ENCODE measurements at places on chromosomes 1 and 21.

DNA sequence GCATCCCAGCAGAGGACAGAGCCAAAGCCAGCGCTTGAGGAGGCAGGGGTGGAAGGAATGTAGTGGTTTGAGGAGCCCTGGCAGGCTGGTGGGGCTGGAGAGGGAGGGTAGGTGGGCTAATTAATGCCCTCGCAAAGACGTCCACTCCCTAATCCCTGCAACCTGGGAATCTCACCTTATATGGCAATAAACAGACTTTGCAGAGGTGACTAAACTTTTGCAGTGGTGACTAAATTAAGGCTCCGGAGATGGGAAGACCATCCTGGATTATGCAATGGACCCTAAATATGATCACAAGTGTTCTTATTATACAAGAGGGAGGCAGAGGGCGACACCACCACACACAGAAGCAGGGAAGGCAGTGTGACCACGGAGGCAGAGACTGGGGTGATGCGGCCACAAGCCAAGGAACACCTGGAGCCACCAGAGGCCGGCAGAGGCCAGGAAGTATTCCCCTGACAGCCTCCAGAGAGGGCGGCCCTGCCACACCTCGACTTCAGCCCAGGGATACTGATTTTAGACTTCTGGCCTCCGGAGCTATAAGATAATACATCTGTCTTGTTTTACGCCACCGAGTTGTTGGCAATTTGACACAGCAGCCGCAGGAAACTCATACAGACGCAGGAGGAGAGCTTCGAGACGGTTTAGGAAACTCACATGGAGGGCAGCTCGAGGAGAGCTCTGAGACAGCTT, 23.1 kb upstream of the NPPB start:
- DNase-seq, result no peak

- no peak for DNase-seq
Measured at GRCh38 chr1:97640677-97641076, 280.2 kb downstream of the DPYD start.

- DNase-seq, result no peak
Measured at GRCh38 chr21:42630626-42631025, 22.8 kb upstream of the PDE9A start.

GRCh38 chr1:248596615-248597014, 885 bp downstream of the OR2T10 start:
- DNase-seq, result no peak

DNA sequence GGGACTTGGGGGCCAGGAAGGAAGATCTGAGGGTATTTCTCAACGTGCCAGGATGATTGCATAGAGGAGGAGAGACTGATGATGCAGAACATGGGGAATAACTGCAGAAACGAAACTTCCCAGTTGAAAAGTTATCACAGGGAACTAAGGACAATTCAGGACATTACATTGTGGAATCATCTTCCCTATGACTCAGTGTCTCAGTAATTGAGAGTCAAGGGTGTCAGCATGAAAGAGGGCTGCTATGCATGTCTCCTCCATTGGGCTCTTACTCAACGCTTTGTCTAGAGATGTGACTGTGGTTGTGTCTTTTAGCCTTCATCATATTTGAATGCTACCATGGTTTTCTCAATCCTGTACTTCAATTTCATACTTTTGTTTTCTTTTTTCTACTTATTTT, 48.9 kb upstream of the PTGFR start:
- no peak for DNase-seq

DNA sequence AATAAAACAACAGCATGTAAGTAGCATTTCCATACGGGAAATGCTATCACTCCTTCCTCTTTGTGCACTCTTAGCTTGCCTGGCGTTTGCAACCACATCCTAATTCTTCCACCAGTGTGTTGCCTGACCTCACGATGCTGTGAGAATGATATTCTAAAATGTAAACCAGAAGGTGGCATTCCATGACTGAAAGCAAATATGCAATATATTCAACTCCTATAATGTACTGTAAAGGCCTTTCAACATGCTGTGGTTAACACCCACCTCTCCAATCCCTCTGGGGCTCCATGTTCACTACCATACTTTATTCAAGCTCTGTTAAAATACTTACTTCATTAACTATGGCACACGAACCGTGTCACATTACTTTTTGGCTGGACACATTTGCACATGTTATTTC, 420.6 kb upstream of the DEPDC1 start:
- no peak for DNase-seq

DNA sequence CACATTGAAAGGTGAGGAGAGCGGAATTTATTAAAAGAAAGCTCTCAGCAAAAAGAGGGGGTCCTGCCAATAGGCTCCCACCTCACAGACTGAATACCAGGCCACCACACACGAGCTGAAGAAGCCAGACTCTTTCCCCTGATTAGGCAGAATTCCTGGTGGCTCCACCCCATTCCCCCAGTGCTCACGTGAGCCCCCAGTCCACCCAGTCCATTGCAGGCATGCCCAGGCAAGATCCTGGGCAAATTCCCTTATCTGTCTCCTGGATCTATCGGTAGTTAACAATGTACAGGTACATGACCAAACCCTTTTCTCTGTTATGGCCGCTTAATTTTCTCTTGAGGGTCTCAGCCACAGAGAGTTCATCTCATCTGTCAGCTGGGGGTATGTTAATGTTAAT, 54.6 kb upstream of the BTG3 start:
- DNase-seq, result no peak

Measured in NCI-H82 (cell line).